ENCODE measurements at places on chromosomes 3 and 15. TPM values are rescaled to one million over a fixed set of nuclear protein-coding genes. Genes with fewer than 3 reads are reported as not detected.

KNG1 gene
- total RNA-seq = not detected

ABI3BP gene
- total RNA-seq = not detected

ZNF660 gene
- not detected for total RNA-seq

LRRC34 gene
- 4.7 TPM for total RNA-seq

MRAS gene
- not detected for total RNA-seq

ZFAND6 gene
- 56.4 TPM for total RNA-seq

INSYN1 gene
- total RNA-seq = not detected

CKMT1B gene
- total RNA-seq = not detected

Measured in activated CD4-positive, alpha-beta T cell treated with anti-CD3 and anti-CD28 coated beads, Interleukin-2, amount 10 ng/mL, durations not matched to agents 7 days and 5 days (primary cell).